ENCODE measurements at places on chromosomes 3 and 15.

DNA sequence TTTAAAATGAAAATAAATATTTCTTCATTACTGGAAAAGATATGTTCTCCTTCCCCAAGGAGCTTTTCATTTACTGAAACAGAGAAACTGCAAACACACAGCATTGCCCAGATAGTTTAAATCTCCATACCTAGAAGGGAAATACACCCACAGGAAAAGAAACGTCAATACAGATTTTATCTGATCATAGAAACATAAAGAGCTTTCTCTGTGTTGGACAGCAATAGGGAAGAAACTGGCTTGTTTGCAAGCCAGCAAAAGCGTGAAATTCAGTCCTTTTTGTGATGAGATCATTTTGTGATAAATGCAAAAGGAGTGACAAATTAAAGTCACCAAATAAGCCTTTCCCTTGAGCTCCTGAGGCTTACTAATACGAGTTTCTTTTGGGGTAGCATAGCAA, 398.0 kb downstream of the TIGIT start:
- H3K27ac ChIP-seq = no peak overlapping the region
- no peak overlapping the region for H3K4me3 ChIP-seq
- no peak for DNase-seq

DNA sequence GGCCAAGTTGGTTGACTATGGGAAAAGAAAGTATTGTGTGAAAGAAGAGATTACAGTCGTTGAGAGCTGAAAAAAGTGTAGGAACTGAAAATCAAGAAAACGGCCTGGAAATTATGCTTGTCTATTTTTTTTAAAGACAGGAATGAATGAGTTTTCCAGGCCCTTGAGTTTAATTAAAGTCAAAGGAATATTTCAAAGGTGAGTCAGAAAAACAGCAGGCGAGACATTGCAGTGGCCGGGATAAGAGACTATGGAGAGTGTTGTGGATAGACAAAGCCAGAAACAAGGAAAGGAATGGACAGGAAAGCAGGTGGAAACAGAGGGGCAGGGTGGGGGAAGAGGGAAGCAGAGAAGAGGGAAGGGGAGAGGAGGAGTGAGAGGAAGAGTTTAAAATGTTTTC, 275.1 kb upstream of the LRTM1 start:
- H3K4me1 ChIP-seq = no peaks in the 10 kb centered on the region
- no peak for DNase-seq
- no peak overlapping the region for H3K27ac ChIP-seq
- no peaks in the 10 kb centered on the region for H3K36me3 ChIP-seq

GRCh38 chr15:68405378-68406250, 26.3 kb downstream of the ITGA11 start:
- no peak overlapping the region for H3K4me3 ChIP-seq
- no peaks in the 10 kb centered on the region for H3K27me3 ChIP-seq
- no peaks in the 10 kb centered on the region for H3K4me1 ChIP-seq
- DNase-seq = no peak

DNA sequence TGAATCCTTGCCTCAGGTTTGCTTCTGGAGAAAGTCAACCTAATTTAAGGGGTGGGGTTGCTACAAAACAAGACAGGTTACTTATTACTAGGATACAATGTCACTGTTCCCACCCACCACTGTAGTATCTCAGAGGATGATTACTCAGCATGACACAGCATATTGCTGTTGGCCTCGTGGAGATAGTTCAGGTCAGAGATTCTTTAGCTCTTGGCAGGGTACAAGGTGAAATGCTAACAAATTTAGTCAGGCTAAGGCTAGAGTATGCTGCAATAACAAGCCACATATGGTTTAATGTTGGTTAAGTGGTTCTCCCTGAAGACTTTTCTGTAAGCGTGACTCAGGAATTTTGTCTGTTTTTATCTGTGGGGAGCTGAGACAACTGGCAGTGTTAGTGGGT, 161.8 kb downstream of the EDEM1 start:
- DNase-seq = no peak
- no peaks in the 10 kb centered on the region for H3K36me3 ChIP-seq

GRCh38 chr3:191268737-191269136, 60.5 kb upstream of the CCDC50 start:
- DNase-seq = no peak
- H3K27me3 ChIP-seq = no peaks in the 10 kb centered on the region
- H3K4me1 ChIP-seq = no peaks in the 10 kb centered on the region
- no peaks in the 10 kb centered on the region for H3K36me3 ChIP-seq

DNA sequence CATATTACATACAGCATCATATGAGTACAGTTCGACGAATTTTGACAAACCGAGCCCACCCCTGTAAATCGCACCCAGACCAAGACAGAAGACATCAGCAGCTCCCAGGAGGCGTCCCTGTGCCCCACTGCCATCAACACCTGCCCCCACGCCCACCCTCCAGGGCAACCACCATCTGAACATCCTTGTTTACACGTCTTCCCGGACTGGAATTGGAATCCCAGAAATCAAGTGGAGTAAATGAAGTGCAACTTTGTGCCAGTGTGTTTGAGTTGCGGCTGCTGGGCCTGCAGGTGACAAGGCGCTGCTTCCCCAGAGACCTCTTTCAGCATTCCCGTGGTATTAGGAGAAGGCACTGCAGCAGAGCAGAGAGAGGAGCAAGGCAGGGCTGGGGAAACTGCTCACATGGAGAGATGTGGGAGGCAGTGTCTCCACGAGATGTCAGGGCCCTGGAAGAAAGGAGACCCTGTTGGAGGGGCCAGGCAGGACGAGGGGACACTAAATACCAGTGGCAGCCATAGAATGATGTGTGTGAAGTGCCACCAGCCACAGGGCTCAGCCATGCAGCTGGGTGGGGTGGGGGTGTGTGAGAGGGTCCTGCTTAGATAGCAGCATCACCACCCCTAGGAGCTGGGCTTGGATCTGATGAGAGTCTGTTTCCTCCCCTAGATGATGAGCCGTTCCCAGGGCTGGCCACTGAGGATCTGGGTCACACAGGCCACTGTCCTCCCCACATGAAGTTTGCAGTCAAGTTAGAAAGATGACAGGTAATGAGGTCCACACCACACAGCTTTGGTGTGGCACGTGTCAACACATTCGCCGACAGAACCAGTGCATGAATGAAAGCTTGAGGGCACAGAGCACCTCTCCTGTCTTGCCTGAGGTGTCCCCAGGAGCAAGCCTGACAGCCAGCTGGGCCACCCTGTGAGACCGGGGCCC, 33.4 kb upstream of the PCSK6 start:
- H3K36me3 ChIP-seq = peaks cover 2% of the 10 kb centered on the region
- peaks cover 10% of the 10 kb centered on the region for H3K4me1 ChIP-seq
- H3K27ac ChIP-seq = no peak overlapping the region
- H3K27me3 ChIP-seq = peaks cover 39% of the 10 kb centered on the region
- DNase-seq = no peak

DNA sequence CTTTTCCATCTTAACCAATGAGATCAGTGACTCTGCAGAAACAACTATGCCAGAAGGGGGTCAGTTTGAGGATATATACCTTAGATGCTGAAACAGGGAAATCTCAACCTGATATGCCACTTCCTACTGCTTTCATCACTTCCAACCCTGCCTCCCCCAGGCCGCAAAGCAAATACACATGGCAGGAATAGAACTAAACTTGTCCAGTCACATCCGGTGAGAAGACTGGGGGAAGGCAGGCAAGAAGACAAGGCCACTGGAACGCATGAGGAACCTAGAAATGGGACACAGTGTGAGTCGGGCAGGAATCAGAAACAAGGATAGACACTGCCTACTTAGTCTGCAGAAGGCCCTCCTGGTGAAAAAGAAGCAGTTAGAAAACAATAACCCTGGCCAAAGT, 90.6 kb downstream of the MYO5A start:
- no peak overlapping the region for H3K27ac ChIP-seq
- H3K4me3 ChIP-seq = no peak overlapping the region
- no peak for DNase-seq
- peaks cover 20% of the 10 kb centered on the region for H3K4me1 ChIP-seq

DNA sequence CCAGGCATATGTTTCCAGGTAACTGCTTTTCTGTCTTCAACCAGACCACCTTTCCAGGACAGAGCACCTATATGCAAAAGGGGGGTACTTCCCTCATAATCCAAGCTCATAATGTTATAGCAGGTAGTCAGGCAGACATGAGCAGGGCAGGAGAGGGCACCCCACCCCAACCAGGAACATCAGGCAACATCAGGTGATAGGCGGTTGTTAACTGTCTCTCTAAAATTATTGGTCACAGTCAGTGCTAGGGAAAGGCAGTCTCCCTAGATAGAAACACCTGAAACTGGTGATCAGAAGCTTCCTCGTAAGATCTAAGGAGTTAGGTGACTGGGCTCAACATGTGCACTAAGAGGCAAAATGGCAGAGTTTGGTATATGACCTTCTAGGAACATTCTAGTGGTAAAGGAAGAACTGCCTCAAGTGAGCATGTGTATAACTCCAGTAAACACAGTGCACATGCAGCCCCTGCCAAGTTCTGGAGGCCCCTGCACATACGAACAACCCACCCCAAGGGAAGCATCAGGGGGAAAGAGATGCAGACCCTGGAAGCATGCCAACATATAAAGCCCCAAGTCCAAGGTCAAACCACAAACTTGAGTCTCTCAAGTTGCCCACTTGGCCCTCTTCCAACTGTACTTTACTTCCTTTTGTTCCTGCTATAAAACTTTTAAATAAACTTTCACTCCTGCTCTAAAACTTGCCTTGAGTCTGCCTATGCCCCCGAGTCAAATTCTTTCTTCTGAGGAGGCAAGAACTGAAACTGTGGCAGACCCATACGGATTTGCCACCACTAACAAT, 270.9 kb downstream of the ULK4 start:
- no peaks in the 10 kb centered on the region for H3K27me3 ChIP-seq
- no peak overlapping the region for H3K4me3 ChIP-seq
- H3K4me1 ChIP-seq = no peaks in the 10 kb centered on the region
- no peak for DNase-seq
- H3K36me3 ChIP-seq = peaks cover 10% of the 10 kb centered on the region

DNA sequence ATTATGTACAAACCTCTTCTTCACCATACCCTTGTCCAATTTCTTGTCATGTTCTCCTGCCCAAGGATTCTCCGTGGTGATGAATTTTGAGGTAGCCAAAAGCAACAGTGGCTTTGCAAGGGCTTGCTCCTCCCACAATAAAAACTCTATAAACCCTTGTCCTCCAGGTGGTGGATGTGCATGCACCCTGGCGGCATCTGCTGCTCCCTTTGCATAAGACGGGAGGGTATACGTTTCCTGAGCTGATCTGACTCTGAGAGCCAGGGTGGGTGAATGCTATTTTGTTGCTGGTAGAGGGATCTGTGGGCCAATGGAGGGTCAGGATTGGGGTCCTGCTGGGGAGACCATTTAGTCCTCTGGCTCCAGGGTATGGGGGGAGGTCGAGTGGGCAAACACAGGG, 5.4 kb downstream of the DNAH1 start:
- H3K4me3 ChIP-seq = no peak overlapping the region
- DNase-seq = no peak
- H3K27ac ChIP-seq = no peak overlapping the region
- H3K4me1 ChIP-seq = peaks cover 19% of the 10 kb centered on the region
- H3K27me3 ChIP-seq = no peaks in the 10 kb centered on the region

GRCh38 chr3:195169011-195169649, 101.8 kb downstream of the XXYLT1 start:
- peaks cover 4% of the 10 kb centered on the region for H3K36me3 ChIP-seq
- H3K4me1 ChIP-seq = peaks cover 12% of the 10 kb centered on the region
- no peak overlapping the region for H3K27ac ChIP-seq
- H3K27me3 ChIP-seq = no peaks in the 10 kb centered on the region
- no peak for DNase-seq

All from naive thymus-derived CD8-positive, alpha-beta T cell (primary cell).